MM.1S (cell line): ENCODE measurements at places on chromosomes 16 and 17.

DNA sequence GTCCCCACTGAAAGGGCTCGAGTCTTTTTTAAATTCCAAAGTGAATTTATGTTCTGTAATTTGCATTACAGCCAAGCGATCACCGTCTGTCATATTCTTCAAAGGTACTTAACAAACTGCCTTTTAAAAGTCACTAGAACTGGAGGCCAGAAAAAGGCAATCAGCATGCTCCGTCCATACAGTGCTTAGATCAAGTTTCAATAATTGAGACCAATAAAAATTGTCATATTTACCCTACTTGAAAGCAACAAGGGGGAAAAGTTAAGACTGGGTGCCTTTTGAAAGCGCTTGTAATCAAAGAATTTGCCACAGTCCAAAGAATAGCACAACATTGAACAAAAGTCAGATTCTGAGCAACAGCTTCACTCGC is 9.0 kb upstream of the ZFHX3 start:
- H3K27ac ChIP-seq: no peak overlapping the region
- H3K27me3 ChIP-seq: 0 out of 2 replicates have a peak, but pooled peaks cover 3% of the 10 kb centered on the region
- no peaks in the 10 kb centered on the region for H3K4me1 ChIP-seq
- 0 out of 2 replicates have a peak overlapping the region, but pooled peaks have one; percentile 34 for H3K4me3 ChIP-seq
- DNase-seq: no peak

DNA sequence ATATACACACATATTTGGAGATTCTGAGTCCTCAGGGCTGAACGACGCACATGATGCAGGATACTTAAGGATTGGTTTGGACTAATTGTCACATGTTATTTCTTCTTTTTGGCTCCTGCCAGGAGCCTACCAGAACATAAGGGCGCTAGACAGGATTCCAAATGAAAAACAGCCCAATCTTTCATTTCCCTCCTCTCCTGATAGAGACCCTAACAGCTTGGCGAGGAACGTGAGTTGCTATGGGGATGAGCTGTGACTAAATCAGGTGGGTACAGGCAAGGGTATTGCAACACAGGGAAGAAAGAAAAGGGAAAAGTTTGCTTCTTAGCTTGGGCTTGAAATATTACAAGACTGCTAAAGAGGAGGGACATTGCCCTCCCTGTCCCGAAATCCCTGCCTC is 109.9 kb downstream of the AIPL1 start:
- no peak overlapping the region for H3K4me3 ChIP-seq
- no peak for DNase-seq
- no peaks in the 10 kb centered on the region for H3K4me1 ChIP-seq
- no peaks in the 10 kb centered on the region for H3K36me3 ChIP-seq

DNA sequence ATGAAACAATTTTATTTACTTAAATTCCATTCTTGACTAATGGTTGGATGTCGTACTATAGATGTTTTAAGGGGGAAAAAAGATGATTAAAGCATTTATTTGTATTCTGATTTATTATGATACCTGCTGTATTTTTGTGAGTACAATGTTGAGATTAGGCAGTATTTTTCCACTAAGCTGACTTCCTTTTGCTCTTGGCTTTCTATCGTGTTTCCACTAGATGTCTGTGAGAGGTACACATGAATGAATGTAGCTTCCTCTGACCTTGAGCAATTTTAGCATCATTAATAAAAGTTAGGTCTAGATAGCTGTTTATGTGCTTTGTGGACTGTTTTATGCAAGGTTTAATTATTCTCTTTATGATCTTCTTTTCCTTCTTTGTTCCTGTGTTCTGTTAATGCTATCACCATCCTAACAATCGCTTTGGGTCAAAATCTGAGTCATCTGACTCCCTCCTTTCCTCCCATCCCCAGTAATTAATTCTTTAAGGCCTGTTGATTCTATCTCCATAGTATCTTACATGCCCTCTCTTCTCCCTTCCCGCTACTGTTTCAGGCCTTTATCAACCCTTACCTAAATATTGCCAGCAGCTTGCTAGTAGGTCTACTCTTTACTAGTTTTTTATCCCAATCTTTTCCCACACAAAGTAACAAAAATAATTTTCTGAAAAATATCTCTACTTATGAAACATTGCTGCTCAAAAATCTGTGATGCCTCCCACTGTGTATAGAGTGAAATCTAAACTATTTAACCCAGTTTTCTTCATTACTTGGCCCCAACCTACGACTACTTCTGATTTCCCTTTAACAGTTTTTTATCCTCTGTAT is 76.0 kb downstream of the VMP1 start:
- H3K27ac ChIP-seq: no peak overlapping the region
- no peaks in the 10 kb centered on the region for H3K27me3 ChIP-seq
- peaks cover 23% of the 10 kb centered on the region for H3K4me1 ChIP-seq
- no peak overlapping the region for H3K4me3 ChIP-seq
- no peaks in the 10 kb centered on the region for H3K36me3 ChIP-seq

GRCh38 chr16:73047536-73048291 is at the start of gene ZFHX3:
Gene ZFHX3, minus strand, starts transcription at chr16:73048128. Its CDS starts 87,983 bp downstream, at chr16:72960145.
- H3K4me3 ChIP-seq: peak within 1 kb of the TSS; percentile 53
- H3K4me1 ChIP-seq: peaks cover 5% of the 10 kb centered on the region; the same call in 1 of the 2 replicates
- no peaks in the 10 kb centered on the region for H3K36me3 ChIP-seq

- DNase-seq: no peak
- no peak overlapping the region for H3K4me3 ChIP-seq
- H3K4me1 ChIP-seq: no peaks in the 10 kb centered on the region
- no peaks in the 10 kb centered on the region for H3K36me3 ChIP-seq
- no peak overlapping the region for H3K27ac ChIP-seq
These were observed 54.7 kb downstream of the SLC6A2 start for GRCh38 chr16:55710466-55710865.

GRCh38 chr16:51161440-51162195 is 10.5 kb upstream of the SALL1 start:
- peak; percentile 39 for DNase-seq
- H3K4me3 ChIP-seq: no peak overlapping the region
- H3K27me3 ChIP-seq: no peaks in the 10 kb centered on the region
- H3K27ac ChIP-seq: no peak overlapping the region
- H3K4me1 ChIP-seq: no peaks in the 10 kb centered on the region

- no peaks in the 10 kb centered on the region for H3K36me3 ChIP-seq
- no peak overlapping the region for H3K4me3 ChIP-seq
- no peak for DNase-seq
These were observed 226.2 kb downstream of the NTN1 start for GRCh38 chr17:9247401-9247938.

DNA sequence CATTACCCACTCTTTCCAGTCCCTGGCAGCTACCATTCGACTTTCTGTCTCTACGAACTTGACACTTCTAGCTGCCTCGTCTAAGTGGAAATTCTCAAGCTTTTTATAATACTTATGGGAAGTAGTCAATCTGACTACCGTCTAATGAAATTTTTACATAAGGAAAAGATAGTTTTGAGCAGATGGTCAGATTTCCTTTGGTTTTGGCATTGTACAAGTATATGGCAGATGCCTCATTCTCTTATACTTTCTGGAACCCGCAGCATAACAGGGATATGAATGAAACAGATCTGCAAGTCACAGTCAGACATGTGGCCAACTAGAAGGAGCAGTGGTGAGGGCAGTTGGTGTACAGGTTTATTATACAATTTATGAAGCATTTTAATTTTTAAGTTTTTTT is 146.0 kb downstream of the PITPNC1 start:
- DNase-seq: no peak
- H3K4me3 ChIP-seq: no peak overlapping the region
- H3K4me1 ChIP-seq: no peaks in the 10 kb centered on the region
- no peaks in the 10 kb centered on the region for H3K27me3 ChIP-seq

DNA sequence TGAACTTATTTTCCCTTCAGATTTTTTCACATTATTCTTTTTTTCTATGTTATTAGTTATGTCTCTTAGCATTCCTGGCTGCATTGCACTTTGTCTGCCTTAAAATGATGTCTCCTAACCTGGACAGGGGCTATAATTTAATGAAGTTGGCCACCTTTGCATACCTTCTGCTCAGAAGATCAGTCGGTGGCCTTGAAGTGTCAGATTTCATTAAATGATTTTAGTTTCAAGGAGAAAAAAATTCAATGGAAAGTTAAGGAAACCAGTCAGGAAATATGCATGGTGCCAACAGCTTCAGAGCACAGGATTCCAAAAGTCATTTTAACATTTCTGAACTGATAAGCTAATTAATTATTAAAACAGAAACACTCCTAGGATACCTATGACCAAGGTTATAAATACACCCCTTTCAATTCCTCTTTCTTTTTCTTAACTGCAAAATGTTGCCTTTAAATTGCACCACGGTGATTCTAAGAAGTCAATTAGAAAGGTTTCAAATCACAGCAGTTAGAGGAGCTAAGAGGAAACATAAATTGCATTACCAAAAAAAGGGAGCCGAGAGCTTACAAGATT is 533.4 kb downstream of the KCNJ2 start:
- H3K4me1 ChIP-seq: 0 out of 2 replicates have a peak, but pooled peaks cover 4% of the 10 kb centered on the region
- no peaks in the 10 kb centered on the region for H3K27me3 ChIP-seq
- no peak overlapping the region for H3K27ac ChIP-seq
- no peaks in the 10 kb centered on the region for H3K36me3 ChIP-seq
- no peak for DNase-seq
- H3K4me3 ChIP-seq: no peak overlapping the region

DNA sequence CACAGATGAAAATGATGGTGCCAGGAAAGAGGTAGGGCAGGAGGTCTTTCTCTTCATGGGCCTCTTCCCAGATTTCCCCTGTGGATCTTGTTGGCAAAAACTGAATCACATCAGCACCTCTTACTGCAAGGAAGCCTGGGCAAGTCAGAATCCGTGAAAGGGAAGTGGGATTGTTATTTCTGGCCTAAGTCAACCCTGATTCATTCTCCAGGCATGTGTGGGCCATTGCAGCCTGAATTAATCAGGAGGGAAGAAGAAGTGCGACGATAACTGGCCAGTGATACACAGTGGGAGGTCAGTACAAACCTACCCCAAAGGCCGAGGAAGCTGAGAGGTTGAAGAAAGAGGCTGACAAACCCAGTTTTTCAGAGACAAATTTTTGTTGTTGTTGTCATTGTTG is 17.9 kb upstream of the NSMCE1 start:
- H3K4me3 ChIP-seq: no peak overlapping the region
- H3K27ac ChIP-seq: no peak overlapping the region
- no peak for DNase-seq
- no peaks in the 10 kb centered on the region for H3K27me3 ChIP-seq

GRCh38 chr17:41655611-41656111 is 31.3 kb upstream of the KRT17 start:
- DNase-seq: no peak
- H3K36me3 ChIP-seq: no peaks in the 10 kb centered on the region
- no peak overlapping the region for H3K27ac ChIP-seq
- H3K4me1 ChIP-seq: peaks cover 7% of the 10 kb centered on the region; the same call in 1 of the 2 replicates
- no peak overlapping the region for H3K4me3 ChIP-seq

DNA sequence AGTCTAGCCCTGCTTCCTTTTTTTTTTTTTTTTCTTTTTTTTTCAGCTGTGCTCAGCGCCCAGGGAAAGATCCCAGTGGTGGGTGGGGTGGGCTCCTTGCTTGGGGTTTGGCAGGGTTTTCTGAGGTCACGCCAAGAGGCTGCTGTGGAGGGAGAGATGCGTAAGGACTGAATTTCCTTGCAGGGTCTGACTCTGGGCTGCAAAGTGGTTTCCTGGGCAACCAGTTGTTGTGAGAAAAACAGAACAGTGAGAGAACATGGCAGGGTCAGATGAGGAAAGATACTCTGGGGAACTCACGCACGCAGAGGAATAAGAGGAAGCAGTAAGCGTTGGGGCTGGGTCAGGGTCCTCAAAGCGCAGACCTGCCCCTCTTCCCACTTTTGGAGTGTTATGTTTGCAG is 119.5 kb downstream of the IRF8 start:
- H3K4me1 ChIP-seq: no peaks in the 10 kb centered on the region
- H3K4me3 ChIP-seq: no peak overlapping the region
- H3K27me3 ChIP-seq: peaks cover 32% of the 10 kb centered on the region
- H3K27ac ChIP-seq: no peak overlapping the region
- DNase-seq: no peak
- H3K36me3 ChIP-seq: no peaks in the 10 kb centered on the region

DNA sequence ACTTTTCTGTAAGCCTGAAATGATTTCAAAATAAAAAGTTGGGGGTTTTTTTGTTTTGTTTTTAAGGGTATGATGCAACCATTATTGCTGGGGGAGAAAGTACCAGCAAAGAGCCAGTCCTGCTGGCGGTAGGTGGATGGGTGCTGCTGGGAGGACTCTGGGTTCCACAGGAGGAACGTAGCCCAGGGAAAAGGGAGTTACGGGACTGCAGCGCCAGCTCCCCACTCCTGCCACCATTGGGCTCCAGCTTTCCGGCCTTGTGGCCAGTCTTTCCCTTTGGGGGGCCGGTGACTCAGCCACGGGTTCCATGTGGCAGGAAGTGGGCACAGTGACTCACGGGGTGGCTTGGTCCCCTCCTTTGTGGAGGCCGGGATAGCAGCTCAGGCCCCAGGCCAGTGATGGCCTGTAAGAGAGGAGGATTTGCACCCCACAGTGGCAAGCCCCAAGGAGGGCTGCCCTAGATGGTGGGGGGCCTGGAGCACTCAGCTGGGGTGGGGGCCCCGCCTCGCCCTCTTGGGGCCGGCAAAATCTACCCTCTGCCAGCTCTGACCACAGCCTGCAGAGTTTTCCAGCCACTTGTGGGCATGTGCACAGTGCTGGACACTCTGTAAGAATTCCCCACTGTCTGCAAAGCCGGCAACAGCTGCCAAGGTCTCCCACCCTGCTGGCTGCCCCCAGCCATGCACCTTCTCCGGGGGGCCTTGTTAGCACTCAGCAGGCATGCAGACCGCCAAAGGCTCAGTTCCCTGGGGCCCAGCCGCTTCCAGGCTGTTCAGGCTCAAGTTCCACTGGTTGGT is 30.4 kb downstream of the SOCS3 start:
- no peak overlapping the region for H3K4me3 ChIP-seq
- H3K27me3 ChIP-seq: peaks cover 45% of the 10 kb centered on the region
- no peaks in the 10 kb centered on the region for H3K36me3 ChIP-seq
- no peak overlapping the region for H3K27ac ChIP-seq

DNA sequence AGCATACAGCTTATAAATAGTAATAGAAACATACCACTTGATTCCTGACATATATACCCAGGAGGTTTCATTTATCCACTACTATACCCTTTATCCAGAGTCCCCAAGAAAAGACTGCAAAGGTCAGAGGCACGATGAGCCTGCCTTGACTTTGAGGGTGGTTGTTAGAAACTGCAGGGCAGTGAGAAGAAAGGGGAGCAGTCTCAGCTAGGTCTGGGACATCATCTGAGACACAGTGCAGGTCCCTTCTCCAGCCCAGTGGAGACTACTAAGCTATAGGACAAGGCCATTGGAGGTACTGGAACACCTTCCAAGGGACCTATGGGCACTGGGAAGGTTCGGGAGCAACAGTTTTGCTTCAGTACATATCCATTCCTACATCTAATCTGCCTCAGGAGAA is 20.2 kb upstream of the TEKT3 start:
- no peak for DNase-seq
- no peaks in the 10 kb centered on the region for H3K27me3 ChIP-seq
- H3K4me1 ChIP-seq: no peaks in the 10 kb centered on the region
- H3K36me3 ChIP-seq: no peaks in the 10 kb centered on the region
- H3K4me3 ChIP-seq: no peak overlapping the region

DNA sequence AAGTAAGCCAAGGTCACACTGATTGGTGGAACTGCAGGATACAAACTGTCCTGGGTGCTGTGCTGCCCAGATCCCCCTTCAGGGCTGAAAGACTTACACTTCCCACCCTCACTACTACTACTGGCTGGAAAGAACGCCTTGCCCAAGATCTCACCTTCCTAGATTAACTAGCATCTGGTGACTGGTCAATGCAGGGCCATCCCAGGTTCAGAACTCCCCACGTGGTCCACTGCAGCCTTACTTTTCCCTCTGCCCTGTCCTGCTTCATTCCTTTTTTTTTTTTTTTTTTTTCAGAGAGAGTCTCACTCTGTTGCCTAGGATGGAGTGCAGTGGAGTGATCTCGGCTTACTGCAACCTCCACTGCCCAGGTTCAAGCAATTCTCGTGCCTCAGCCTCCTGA is 2.3 kb upstream of the PDZD9 start:
- no peak for DNase-seq
- no peak overlapping the region for H3K4me3 ChIP-seq
- no peaks in the 10 kb centered on the region for H3K27me3 ChIP-seq
- no peaks in the 10 kb centered on the region for H3K36me3 ChIP-seq
